ENCODE measurements at places on chromosomes 16 and 17. TPM values are rescaled to one million over a fixed set of nuclear protein-coding genes. Genes with fewer than 3 reads are reported as not detected.
A peak's percentile ranks its signal among the peaks of the same experiment; 100 is the strongest.

DNA sequence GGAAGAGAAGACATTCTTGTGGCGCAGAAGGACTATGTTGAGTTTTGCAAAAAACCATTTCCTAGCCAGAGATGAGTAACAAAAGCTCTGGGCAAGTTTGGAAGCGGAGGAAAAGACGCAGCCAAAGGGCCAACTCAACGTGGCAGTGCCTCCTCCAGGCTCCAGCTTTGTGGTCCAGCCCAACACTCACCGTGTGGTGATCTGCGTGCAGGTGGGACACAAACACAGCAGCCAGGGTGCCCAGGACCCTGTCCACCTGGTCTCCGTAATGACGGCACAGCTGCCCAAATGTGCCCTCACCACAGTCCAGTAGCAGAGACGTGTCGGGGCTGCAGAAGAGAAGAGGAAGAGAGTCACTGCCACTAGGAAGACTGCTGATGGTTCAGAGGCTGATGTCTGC is 21.5 kb downstream of the ELAC2 start:
- no peak for DNase-seq

DNA sequence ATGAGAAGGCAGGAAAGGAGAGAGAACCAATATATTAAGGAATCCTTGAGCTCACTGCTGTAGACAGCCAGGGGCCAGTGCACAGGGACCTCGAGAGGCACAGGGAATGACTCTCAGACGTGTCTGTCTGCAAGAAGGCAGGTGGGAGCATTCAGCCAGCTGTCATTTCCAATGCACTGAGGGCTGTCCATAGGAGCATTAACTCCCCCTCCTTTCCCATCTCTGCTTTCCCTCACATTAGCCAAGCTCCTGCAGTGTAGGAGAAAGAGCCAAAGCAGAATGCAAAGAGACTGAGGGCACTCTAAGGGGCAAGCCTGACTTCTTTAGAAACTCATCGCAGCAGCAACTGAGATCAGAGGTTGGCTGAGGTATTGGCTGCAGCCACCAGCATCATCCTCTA is 218.3 kb downstream of the CDH13 start:
- DNase-seq: no peak

Gene PTGES3L
- 0.65 TPM for total RNA-seq

GRCh38 chr17:63993368-63993985 is 4.7 kb upstream of the PRR29 start:
- no peak for DNase-seq

- no peak for DNase-seq
These were observed 7.1 kb upstream of the NFATC3 start for GRCh38 chr16:68077866-68078700.

GRCh38 chr17:5976251-5976650 is 93.9 kb upstream of the WSCD1 start:
- no peak for DNase-seq

- DNase-seq: peak; percentile 98
These were observed 73.6 kb downstream of the GPRC5B start for GRCh38 chr16:19810817-19811731.

DNA sequence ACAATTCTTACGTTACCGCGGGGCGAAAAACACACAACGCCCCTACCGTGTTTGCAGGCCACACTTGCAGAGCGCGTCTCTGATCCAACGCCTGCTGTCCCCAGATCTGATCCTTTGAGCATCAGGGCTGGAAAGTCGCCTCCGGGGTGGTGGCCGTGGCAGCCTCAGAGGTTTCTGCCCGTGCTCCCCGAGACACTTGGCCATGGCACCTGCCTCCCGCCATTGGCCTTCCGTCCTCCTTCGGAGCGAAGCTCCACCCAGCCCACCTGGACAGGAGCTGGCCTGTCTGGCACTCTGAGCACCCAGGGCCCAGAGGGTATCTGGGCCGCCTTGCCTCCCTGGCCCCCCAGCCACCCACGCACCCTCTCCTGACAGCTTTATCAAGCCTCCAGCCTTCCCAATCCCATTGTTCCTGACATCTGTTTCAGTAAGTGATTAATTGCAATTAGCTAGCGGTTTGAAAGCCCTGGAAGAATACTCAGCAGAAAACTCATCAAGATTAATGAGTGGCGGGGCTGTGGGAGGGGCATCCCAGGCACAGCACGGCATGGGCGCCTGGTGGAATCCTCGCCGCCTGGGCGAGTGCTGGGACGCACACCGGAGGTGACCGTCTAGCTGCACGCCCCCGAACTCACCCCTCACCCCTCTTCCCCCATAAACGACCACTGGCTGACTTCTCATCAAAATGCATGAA is 181.5 kb upstream of the GSE1 start:
- DNase-seq: no peak

DNA sequence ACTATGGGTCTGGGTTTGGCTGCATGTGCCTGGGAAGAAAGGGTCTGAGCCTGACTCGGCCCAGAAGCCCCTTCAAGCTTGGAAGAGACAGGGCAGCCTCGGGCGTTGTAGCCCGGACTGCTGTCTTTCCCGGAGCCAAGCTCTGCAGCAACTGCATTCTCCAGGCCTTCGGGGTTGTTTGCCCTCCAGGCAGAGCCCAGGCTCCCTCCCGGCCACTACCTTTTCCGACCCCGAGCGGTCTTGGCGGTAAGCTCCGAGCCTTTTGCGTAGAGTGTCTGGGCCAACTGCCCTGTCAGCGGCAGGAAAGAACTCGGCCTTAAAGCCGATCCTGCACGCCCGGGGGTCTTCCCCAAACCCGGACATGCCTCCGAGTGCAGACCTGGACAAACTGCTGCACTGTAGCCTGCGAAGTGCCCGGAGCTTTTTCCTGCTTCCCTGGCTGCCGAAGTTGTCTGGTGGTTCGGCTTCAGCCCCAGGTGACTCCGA is 1.3 kb downstream of the LHX1 start:
- DNase-seq: no peak

GRCh38 chr16:363110-363765 is 7.1 kb downstream of the MRPL28 start:
- DNase-seq: no peak

GRCh38 chr16:77985111-77985510 is 37.2 kb upstream of the CLEC3A start:
- DNase-seq: no peak

DNA sequence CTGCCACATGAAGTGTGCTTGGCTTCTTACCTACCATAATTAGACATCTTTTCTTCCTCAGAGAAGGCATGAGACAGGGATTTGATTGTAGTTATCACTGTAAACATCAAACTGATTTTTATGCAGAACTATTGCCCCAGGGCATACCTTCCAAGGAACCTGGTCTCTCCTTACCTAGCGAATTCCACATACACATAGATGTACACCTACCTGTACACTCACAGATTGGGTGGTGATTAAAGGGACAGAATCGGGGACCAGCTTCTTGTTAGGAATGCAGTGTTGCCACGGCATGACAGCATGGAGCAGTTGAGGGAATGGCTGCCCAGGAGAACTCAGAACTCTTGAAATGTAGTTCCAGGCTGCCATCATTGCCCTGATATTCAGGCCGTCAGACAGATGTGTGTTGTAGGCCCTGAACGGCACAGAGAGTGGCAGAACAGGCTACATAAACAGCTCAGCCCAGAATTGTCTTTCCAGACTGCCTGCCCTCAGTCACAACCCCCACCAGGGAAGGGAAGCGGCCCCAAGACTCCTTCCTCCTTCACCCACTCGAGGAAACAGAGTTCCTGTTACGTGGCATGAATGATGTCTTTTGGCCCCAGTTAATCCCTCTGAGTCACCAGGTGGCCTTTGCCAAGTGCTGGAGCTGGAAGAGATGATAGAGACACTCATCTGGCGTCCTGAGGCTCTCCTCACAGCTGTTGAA is 17.8 kb upstream of the NAGLU start:
- DNase-seq: peak; percentile 99

GRCh38 chr17:19670908-19671307 is 22.4 kb downstream of the ALDH3A2 start:
- DNase-seq: no peak

DNA sequence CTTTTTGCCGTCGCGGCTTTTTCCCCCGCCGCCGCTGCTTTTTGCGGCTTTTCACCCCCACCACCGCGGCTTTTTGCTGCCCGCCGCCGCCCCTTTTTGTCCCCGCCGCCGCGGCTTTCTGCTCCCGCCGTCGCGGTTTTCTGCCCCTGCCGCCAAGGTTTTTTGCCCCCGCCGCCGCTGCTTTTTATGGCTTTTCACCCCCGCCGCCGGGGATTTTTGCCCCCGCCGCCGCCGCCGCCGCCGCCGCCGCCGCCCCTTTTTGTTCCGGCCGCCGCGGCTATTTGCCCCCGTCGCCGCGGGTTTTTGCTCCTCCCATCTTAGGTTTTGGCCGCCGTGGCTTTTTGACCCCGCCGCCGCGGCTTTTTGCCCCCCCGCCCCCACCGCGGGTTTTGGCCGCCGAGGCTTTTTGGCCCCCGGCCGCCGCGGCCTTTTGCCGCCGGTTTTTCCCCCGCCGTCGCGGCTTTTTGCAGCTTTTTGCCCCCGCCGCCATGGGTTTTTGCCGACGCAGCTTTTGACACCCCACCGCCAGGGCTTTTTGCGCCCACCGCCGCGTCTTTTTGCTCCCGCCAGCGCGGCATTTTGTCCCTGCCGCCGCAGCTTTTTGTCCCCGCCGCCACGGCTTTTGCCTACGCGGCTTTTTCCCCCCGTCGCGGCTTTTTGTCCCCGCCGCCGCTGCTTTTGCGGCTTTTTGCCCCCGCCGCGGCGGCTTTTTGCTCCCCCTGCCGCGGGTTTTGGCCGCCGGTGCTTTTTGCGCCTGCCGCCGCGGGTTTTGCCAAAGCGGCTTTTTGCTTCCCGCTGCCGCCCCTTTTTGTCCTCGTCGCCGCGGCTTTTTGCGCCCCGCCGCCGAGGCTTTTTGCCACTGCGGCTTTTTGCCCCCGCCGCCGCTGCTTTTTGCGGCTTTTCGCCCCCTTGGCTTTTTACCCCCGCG is 519.4 kb upstream of the WSB1 start:
- no peak for DNase-seq

Gene SLFN12
- total RNA-seq: 58.1 TPM

Gene DPEP2NB
- total RNA-seq: not detected

Gene CD300LB
- total RNA-seq: not detected

- no peak for DNase-seq
These were observed at the start of gene P2RX5 for GRCh38 chr17:3695723-3696411. P2RX5 (minus strand) TSS chr17:3696155; CDS start chr17:3696005, 150 bp downstream.

Gene KRTAP16-1
- not detected for total RNA-seq

GRCh38 chr17:57868007-57868909 is 18.4 kb upstream of the MRPS23 start:
- peak; percentile 94 for DNase-seq

- DNase-seq: no peak
These were observed 673.6 kb downstream of the HS3ST4 start for GRCh38 chr16:26365161-26365940.

Gene CDC42EP4
- total RNA-seq: 35.5 TPM

DNA sequence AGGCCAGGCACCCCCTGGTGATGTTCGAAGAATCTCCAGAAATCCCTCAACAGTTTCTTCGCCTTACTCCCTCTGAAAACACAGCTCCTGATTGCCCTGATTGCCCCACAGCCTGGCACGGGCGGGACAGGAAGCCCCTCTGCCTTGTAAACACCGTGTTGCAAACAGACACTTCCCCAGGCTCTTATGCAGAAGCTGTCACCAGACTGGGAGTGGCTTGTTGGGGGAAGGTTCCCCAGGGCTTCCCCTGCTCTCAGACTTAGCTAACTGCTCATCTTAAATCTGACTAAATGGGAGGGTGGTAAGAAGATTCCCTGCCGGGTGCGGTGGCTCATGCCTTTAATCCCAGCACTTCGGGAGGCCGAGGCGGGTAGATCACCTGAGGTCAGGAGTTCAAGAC is 11.2 kb downstream of the PIK3R5 start:
- no peak for DNase-seq

- DNase-seq: no peak
These were observed 177.9 kb upstream of the NLRP1 start for GRCh38 chr17:5762191-5762590.

- no peak for DNase-seq
These were observed 17.1 kb downstream of the C16orf82 start for GRCh38 chr16:27083861-27084261.

Gene KRTAP1-5
- not detected for total RNA-seq

Data from fibroblast of the aortic adventitia (primary cell).